Right lobe of liver (tissue), 6 donors: ENCODE measurements at places on chromosomes 1 and 21.

- no peak for DNase-seq
These were observed 847.2 kb upstream of the B3GALT2 start for GRCh38 chr1:194033646-194034045.

DNA sequence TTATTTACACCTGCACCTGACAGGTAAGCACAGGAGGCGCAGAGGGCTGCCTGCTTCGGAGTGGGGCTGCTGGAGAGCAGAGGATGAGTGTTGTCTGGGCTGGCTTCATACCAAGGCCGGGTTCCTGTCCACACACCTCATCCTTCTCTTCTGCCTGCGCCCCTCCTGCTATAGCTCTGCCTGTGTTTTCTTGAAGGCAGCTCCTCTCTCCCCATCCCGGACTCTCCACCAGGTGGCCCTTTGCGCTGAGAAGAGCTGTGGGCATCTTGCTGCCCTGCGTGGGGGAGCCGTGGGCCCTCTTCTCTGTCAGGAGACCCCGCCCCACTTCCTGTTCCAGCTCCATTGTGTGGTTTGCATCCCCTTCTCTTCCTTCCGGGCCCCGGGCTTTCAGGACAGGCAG is 35.0 kb downstream of the ARHGEF10L start:
- no peak for DNase-seq

GRCh38 chr21:27756191-27756590 is 789.3 kb upstream of the ADAMTS5 start:
- DNase-seq: no peak

- DNase-seq: no peak
These were observed 54.4 kb upstream of the NEGR1 start for GRCh38 chr1:72336776-72337175.

GRCh38 chr1:160795951-160796383 is at the start of gene LY9:
Gene LY9 (plus strand): TSS chr1:160796174. CDS start chr1:160796188, 14 bp downstream.
- no peak for DNase-seq
